ENCODE measurements at places on chromosomes 4 and X.

DNA sequence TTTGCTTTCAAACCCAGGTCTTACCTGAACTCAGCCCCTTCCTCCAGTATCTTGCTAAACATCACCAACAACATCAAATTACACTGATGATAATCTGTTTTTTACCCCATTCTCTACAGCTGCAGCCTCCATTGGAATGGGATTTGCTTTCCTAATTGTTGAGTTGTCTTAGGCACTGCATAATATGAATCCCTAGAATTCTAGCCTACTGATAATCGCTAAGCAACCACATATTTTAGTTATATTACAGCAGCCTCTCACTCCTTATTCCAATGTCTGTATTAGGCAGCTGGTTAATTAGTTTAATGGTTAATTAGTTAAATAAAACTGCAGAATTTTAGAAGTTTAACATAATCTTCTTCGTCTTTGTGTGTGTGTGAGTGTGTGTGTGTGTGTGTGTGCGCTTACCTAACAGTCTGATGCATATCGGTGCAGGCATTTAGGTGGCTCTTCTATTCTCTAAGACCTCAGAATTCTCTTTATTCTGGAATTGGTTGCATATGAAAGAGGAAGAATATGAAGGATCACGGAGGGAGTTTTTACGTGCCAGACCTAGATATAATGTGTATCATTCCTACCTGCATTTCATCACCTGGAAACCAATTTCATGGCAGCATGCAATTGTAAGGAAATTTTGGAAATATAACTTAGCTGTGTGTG, 5.3 kb upstream of the COMMD8 start:
- no peak for DNase-seq

DNA sequence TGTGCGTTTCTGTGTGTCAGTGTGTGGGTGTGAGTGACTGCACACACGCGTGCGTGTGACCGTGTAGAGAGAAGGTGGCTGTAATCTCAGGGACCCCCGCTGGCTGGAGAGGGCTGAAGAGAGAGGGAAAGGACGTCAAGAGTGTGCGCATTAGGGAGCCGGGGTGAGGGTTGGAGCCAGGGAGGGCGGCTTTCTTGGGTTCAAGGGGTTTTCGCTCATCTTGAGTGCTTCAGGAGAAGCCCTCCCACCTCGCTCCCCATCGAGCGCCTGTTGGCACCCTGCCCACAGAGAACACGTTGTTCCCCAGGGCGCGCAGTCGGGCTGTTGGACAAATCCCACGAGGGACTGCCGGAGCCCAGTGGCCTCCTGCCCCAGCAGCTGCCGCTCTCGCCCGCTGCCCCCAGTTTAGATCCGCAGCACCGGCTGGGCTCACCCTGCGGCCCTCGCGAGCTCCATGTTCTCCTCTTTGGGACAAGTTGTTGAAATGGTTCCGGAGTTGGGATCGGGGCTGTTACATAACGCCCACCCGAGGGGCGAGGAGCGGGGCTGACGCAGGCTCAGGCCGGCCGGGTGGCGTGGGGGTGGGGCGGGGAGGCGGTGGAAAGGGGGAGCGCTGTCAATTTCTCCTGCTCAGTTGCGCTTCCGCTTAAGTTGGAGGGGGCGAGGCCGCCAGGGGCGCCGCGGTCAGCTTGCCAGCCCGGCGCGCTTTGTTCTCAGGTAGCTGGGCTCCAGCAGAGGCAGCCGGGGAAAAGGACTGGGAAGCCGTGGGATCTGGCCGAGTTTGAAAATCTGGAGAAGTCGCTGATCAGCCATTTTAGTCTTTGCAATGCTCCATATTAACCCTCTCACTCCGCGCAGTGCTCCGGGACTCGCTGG, 1.6 kb downstream of the GRIA2 start:
- no peak for DNase-seq

GRCh38 chrX:136047016-136047642, 61.9 kb downstream of the SLC9A6 start:
- DNase-seq, result no peak

- DNase-seq, result no peak
These were observed 44.5 kb downstream of the MGST2 start for GRCh38 chr4:139710073-139710472.

- DNase-seq, result no peak
These were observed 46.5 kb downstream of the HADH start for GRCh38 chr4:108036213-108036612.

DNA sequence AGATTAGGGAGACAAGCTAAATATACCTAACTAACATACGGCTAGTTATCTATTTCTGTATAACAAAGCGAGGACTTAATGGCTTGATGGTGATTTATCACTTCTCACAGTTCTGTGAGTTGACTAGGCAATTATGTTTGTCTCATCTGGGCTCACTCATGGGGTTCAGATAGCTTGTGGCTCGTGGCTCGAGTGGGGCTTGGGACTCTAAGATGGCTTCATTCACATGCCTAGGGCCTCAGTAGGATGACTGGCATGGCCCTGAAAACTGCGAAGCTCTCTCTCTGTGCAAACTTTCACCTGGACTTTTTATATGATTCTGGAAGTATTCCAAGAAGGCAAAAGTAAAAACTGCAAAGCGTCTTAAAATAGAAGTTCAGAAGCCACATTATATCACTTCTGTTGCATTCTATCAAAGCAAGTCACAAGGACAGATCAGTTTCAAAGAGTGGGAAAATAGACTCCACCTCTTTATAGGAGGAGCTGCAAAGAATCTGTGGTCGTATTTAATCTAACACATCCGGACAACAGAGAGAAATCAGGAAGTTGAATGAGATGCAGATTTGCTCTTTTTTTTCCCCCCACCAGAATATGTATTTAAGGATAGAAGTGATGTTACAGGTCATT, 491.2 kb downstream of the INPP4B start:
- DNase-seq, result no peak

DNA sequence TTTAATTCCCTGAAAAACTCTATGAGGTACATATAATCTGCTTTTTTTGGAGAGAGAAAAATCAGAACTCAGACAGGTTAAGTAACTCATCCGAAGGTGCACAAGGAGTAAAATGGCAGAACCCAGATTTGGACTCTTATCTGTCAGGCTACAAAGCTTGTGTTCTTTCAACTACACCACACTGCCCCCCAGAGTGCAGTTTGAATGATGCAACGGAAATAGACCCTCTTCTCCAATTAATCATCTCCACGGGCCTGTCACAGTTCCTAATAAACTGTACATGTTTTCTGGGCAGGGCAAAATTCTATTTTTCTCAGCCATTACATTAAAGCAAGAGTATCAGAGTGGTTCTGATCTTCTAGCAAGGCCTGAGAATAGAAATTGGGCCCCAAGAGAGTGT, 35.3 kb upstream of the DCX start:
- DNase-seq, result no peak

- DNase-seq, result no peak
These were observed 36.0 kb downstream of the ARHGAP6 start for GRCh38 chrX:11629593-11630211.

DNA sequence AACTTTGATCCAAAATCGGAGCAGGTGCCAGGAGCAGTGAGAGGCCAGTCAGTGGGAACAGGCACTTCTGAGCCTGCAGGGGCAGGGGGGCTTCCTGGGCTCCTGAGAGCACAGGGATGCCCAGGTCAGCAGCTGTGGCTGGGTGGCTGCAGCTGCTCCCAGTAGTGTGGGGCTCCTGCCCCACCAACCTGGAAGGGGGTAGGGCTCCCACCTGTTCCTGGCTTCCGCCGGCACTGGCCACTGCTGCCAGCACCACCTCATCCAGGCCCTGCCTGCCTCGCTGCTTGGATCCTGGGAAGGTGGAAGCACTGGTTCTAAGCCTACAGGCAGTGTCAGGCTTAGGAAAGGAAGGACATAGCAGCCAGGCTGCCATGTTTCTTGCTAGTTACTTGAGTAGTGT, 18.6 kb downstream of the GRK4 start:
- DNase-seq, result no peak

DNA sequence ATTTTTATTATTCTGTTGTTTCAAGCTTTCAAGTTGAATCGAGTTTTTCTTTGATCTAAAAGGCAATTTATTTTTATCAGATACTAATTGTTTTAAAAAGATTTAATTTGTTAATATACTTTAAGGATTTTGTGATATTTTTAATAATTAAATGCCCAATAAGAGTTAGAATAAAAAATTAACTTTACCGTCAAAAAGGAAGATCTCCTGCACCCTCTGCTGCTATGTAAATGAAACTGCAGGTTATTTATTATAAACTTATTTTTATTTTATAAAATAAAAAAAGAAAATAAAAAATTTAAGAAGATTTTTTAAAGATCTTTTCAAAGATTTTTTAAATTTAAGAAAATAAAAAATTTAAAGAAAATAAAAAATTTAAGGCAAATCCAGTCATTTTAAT, 166.1 kb downstream of the CCSER1 start:
- no peak for DNase-seq

DNA sequence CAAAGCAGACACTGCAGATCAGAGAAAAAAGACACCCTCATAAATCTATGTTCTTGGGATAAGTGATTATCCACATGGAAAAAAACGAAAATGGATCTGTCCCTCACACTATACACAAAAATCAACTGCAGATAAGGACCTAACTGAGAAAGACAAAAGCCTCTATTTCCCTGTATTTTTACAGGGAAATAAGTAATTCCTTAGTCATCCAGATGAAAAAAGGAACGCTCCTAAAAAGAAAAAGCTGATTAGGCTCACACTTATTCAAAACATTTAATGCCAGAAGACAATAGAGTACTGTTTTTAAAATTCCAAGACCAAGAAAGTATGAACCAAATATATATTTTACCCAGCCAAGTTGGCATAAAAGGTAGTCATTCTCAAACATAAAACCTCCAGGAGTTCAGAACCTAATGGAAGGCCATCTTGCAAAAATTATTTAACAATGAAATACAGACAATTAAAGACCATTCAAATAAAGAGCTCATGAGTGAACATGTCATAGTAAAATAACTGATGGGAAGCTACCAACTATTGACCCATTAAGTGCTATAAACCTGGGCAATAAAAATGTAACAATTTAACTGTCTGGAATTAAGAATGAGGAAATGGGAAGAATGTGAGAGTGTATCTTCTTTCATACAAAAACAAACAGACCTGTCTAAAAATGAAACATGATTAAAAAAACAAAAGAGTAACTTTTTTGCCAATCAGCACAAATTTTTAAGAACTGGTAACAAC, 20.4 kb downstream of the PAPSS1 start:
- no peak for DNase-seq

DNA sequence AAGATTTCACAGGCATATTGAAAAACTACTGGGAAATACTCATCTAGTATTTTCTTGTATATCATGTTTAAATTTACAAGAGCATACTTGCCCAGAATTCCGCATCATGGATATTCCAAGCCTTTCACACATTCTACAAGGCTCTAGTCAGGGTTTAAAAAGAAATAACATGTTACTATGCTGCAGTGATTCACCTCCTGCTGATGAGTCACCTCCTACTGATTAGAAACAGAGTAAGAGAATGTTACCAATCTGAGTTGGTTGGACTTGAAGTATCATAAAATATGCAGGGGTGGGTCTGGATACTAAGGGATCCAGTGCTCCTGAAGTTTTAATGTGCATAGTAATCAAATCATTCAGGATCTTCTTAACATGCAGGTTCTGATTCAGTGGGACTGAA, 192.0 kb upstream of the ANK2 start:
- DNase-seq, result no peak

DNA sequence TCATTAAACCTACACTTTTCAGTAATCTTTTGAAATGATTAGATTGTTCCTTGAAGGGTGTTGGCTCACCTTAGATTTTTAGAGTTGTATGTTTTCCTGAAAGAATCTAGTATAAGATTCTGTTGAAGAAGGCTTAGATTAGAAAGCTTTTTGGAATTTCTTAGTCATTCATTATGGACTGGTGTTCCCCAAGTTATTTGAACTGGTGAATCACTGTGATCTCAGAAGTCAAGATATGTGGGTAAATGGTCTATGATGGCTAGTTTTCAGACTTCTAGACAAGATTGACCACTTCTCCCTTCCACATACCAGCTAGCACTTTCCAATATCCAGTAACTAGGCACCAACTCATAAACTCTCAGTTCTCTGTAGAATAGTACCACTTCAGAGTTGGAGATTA, 138.1 kb downstream of the KDM6A start:
- no peak for DNase-seq

DNA sequence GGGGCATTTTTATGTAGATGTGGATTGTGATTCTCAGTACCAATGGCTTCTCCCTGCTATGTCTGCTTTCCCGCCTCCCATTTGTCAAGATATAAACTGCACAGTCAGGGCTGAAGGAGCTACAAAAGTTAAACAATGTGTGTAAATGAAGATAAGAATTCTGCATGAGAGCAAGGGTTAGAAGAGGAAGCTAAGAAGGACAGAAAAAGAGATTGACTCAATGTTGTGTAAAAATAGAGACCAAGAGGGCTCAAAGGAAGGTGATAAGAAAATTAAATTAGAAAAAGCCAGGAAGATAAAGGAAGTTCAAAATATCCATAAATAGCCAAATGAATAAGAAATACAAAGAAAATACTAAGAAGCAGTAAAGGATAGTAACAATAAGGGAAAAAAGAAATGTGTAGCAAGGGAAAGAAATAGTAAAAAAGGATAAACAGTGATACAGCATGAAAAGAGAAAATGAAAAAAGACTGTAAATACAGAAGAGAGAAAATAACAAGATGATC, 82.5 kb downstream of the AMELX start:
- DNase-seq, result no peak

- no peak for DNase-seq
These were observed at the start of gene NDST3 for GRCh38 chr4:118034053-118034785. Gene NDST3 (plus strand): TSS chr4:118034486. CDS start chr4:118053911, 19,425 bp downstream.

DNA sequence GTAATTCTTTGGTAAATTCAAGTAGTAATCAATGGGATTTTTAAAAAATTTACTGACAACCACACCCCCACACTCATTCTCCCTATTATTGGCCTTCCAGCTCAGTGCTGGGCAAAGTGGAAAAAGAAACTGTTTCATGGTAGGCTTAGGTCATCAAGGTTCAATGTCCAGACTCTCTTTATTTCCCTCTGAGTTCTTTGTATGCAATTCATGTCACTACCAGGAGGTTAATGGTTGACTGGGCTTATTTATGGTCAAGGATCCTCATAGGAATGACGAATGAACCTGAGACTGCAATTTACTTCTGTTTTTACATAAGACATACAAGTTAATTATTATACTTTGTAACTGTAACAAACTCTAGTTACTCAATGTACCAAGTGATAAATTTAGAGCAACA, 403.2 kb downstream of the KLHL13 start:
- DNase-seq, result no peak
